ENCODE measurements at places on chromosomes 1 and 21.
A peak's percentile ranks its signal among the peaks of the same experiment; 100 is the strongest.

GRCh38 chr1:91736715-91737615, 149.0 kb downstream of the TGFBR3 start:
- no peak for DNase-seq

GRCh38 chr1:32221581-32221979, 573 bp downstream of the TMEM234 start:
- DNase-seq: no peak

- DNase-seq: no peak
These were observed 779 bp downstream of the THEM5 start for GRCh38 chr1:151852733-151853132.

DNA sequence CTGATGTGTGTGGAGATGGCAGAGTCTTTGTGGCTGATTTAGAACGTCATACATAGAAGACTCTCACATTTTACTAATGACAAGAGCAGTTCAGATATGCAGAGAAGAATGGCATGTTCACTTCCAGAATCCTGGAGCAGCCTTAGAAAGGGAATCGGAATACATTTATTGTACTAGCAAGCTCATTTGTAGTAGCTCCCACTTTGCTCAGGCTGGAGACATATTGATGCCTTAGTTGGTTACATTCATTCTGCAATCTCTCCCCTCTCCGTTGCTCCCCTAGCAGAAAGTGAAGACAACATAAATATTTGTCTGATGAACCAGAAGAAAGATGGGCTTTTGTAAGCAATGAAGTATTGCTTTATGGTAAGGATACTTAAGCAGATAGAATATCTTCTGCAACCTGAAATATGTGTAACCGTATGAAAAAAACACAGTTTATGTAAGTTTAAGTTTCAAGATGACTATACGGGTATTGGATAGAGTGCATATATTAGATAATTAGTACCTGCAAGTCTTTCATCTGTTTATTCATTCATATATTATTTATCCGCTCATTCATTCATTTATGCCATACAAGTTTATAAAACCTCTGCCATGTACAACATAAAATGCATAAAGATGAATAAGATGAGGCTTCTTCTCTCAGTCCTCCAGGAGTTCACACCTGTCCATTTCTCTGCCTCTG, 135.7 kb downstream of the CNIH3 start:
- DNase-seq: no peak

GRCh38 chr1:8680664-8681650, 136.5 kb downstream of the RERE start:
- DNase-seq: no peak

- no peak for DNase-seq
These were observed 13.7 kb downstream of the PI4KB start for GRCh38 chr1:151313501-151313900.

- DNase-seq: no peak
These were observed 41.6 kb upstream of the LRIG2 start for GRCh38 chr1:113031171-113031933.

- DNase-seq: no peak
These were observed 30.3 kb upstream of the FAM78B start for GRCh38 chr1:166197141-166197540.

DNA sequence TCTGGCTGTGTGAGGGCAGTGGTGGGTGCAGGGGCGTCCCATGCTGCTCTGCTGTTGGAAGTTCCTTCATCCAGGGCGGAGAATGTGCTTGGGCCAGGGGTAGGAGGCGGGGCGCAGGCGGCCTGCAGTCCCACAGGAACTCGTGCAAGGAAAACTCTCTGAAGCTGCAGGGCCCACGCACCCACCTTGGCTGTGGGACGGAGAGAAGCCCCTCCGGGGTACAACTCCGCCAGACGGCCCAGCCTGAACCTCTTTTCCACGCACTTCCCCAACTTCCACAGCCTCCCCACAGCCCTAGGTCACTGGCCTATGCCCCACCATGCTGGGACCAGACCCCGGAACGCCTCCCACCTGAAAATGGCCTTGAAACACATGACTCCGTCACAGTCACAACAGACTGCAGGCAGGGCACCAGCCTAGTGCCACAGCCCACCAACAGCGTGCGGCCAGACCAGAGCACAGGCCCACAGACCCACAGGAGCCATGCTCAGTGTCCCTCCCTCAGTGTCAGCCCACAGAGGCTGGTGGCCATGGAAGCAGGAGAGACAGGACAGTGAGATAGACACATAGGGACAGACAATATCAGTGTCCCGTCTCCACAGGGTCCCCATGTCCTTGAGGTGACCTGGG, 47.8 kb downstream of the WNT9A start:
- DNase-seq: no peak

GRCh38 chr1:98769162-98769561, 107.6 kb downstream of the SNX7 start:
- DNase-seq: no peak

- no peak for DNase-seq
These were observed 28.4 kb upstream of the TMEM52 start for GRCh38 chr1:1947493-1947892.

DNA sequence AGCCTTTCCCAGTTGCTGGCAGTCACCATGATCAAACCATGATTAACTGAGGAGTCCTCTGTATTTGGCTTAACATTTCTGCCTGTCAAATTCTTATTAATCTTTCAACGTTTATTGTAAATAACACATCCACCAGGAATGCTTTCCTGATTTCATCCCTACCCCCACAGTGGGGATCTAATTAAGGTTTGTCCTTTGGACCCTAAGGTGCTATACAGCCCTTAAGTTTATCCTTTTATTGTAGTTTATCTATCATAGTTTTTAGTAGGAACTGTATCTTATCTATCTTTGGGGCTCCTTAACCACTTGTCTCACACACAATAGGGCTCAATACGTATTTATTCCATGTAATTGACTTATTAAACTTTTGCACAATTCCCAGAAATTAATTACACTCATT, 61.0 kb downstream of the SPATA46 start:
- no peak for DNase-seq

GRCh38 chr1:228270032-228270431, 62.2 kb downstream of the OBSCN start:
- DNase-seq: no peak

- no peak for DNase-seq
These were observed 41.8 kb upstream of the PIGC start for GRCh38 chr1:172485626-172486025.

- DNase-seq: no peak
These were observed at the start of gene SYT14 for GRCh38 chr1:209937996-209938959. SYT14 (plus strand) TSS chr1:209938217; CDS start chr1:209938265, 48 bp downstream.

- DNase-seq: no peak
These were observed 480.2 kb upstream of the RUNX1 start for GRCh38 chr21:35529171-35529863.

DNA sequence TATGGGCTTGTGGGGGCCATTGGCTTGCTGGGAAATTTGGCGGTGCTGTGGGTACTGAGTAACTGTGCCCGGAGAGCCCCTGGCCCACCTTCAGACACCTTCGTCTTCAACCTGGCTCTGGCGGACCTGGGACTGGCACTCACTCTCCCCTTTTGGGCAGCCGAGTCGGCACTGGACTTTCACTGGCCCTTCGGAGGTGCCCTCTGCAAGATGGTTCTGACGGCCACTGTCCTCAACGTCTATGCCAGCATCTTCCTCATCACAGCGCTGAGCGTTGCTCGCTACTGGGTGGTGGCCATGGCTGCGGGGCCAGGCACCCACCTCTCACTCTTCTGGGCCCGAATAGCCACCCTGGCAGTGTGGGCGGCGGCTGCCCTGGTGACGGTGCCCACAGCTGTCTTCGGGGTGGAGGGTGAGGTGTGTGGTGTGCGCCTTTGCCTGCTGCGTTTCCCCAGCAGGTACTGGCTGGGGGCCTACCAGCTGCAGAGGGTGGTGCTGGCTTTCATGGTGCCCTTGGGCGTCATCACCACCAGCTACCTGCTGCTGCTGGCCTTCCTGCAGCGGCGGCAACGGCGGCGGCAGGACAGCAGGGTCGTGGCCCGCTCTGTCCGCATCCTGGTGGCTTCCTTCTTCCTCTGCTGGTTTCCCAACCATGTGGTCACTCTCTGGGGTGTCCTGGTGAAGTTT, 550 bp downstream of the RXFP4 start:
- no peak for DNase-seq

GRCh38 chr1:2091611-2092604, 41.7 kb downstream of the PRKCZ start:
- peak; percentile 15 for DNase-seq

DNA sequence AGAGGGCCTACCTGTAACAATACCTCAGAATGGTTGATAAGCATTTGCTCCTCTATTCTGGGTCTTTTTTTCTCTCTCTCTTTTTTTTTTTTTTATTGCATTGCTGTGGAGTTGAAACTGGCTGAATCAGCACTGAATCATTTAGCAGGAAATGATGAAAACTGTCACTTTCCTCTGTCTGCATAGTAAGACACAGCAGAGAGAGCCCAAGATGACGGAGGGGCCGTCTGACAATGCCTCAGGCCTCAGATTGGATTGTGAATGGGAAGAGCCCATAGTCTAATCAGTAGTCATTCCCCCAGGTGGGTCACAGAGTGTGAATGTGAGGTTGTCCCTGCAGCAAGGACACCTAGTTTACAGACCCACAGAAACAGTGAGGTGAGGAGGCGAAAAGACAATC, 193.2 kb upstream of the PLXNA2 start:
- DNase-seq: no peak

DNA sequence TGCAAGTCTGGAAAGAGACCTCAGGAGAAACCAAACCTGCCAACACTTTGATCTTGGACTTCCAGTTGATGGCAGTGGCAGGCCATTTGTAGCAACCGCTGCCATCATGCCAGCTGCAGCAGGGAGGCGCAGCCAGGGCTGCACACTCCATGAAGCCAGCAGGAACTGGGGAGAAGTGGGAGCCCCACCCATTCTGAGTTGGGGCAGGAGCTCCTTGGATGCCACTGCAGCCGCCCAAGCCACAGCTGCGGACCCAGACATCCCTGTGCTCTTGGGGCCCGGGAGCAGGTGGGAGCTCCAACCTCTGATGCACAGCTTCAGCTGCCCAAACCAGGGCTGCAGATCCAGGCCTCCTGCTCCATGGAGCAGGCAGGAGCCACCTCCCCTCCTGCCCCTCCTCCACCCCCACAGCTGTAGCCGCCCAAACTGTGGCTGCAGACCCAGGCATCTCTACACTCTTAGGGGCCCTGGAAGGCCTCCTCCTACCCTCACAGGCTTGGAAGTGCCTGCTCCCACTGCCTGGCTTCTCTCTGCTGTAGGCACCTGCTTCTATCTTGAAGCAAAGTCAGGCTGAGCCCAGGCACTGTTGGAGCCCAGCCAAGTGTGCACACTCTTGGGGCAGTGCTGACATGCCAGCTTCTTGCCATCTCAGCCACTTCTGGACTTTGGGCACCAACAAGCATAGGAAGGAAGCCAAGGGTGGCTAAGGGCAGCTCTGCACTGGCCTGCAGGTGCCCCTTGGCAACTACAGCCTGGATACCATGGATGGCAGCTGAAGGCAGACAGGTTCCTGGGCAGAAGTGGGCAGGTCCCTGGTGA, 20.0 kb upstream of the DISP1 start:
- DNase-seq: no peak
